ENCODE measurements at places on chromosomes 7 and 10.

- no peak for DNase-seq
Observed at GRCh38 chr10:127522298-127522697, 26.8 kb upstream of the NPS start.

DNA sequence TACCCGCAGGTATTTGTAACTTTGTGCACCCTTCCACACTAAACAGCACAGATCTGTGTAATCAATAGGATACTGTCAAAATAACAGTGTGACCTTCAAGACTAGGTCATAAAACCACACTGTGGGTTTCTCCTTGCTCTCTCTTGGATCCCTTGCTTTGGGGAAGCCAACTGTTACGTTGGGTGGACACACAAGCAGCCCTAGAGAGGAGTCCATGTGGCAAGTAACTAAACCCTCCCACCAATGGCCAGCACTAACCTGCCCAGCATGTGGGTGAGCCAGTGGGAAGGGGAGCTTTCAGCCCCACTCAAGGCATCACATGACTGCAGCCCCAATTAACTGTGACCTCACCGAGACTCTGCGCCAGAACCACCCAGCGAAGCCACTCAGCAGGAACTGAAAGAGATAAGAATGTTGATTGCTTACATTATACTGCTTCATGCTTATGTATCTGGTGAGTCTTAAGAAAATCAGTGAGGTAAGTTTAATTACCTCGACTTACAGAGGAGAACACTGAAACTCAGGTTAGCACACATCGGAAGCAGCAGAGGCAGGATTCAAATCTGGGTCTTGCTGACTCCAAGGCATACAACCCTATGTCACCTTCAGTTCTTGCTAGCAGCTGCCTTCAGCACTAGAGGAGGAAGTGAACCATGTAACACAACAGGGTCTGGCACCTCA is 9.4 kb upstream of the ZC3HAV1 start:
- DNase-seq, result no peak

GRCh38 chr7:114740941-114741340 is 181.0 kb upstream of the MDFIC start:
- no peak for DNase-seq

- no peak for DNase-seq
Observed at GRCh38 chr7:47816647-47817046, 131.6 kb downstream of the PKD1L1 start.

DNA sequence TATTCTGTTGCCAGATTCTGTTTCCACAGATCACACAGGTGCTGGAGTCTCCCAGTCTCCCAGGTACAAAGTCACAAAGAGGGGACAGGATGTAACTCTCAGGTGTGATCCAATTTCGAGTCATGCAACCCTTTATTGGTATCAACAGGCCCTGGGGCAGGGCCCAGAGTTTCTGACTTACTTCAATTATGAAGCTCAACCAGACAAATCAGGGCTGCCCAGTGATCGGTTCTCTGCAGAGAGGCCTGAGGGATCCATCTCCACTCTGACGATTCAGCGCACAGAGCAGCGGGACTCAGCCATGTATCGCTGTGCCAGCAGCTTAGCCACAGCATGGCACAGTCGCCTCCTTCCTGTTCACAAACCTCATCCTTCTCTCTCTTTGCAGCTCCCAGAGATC is 237.5 kb upstream of the PRSS1 start:
- DNase-seq, result no peak

- no peak for DNase-seq
Observed at GRCh38 chr7:85019778-85020177, 167.1 kb downstream of the SEMA3D start.

Data from cerebellar nuclear complex (tissue), 1 donor.